Kidney epithelial cell (primary cell): ENCODE measurements at places on chromosomes 3 and 15. TPM values are rescaled to one million over a fixed set of nuclear protein-coding genes. Genes with fewer than 3 reads are reported as not detected.

Gene NTRK3
- 0.34 TPM in 1 of 2 replicates, not detected in the other for total RNA-seq

- DNase-seq: no peak
These were observed 187.2 kb downstream of the GHSR start for GRCh38 chr3:172261054-172261453.

Gene NMNAT3
- 6.6 and 8.6 TPM in 2 replicates for total RNA-seq

Gene P2RY14
- not detected in 2 replicates for total RNA-seq

- no peak for DNase-seq
These were observed 40.1 kb downstream of the RPN1 start for GRCh38 chr3:128610451-128611070.

Gene NRROS
- 1.8 and 2.5 TPM in 2 replicates for total RNA-seq

GRCh38 chr15:81002009-81002330 lies 1.2 kb downstream of the TLNRD1 start:
- no peak for DNase-seq

- no peak for DNase-seq
These were observed 363.0 kb downstream of the FGF12 start for GRCh38 chr3:192364316-192364715.

DNA sequence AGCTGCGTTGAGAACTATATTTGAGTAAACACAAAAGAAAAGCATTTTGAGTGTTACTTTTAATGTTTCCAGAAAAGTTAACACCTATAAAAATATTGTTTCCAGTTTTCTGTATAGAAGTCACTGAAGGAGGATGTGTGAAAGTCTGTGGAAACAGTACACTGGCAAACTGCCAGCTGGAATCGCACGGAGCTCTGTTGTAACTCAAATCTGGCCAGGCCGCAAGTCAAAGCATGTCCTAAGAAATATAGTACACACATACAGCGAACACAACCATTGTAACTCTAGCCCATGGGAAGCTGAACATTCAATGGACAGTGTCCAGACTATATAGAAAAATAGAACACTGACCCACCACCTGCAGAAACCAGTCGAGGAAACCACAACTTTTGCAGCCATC lies 657.2 kb downstream of the FHIT start:
- DNase-seq: no peak
